ENCODE measurements at places on chromosomes 1 and 21.

- DNase-seq, result no peak
Observed at GRCh38 chr1:47687631-47688460, 250.0 kb downstream of the FOXD2 start.

DNA sequence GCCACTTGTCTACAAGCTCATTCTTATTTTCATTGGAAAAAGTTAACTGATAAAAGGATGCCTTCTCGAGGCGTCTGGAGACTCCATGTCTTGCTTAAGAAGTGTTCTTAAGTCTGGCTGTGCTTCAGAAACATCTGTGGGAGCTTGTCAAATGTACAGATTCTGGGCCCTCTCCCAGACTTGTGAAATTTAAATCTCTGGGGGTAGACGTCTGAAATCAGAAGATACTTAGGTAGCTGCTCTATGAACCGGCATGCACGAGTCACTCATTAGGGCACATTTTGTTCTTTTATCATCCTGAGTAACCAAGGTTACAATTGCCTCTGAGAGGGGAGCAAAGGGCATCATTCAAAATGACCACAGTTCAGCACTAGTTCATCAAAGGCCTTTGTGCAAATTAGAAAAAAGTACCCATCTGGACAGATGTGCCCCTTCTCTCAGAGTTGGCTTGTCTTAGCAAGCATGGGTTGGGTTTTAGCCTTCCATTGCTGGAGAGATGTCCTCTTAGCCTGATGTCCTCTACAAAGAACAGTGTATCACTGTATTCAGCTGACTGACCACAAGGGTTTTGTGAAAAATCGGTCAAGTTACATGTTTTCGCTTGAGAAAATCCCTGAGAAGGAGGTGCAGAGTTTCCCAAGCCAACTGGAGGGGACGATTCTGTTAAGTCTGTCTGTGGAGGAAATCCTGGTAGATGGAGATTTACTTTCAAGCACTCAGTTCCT lies 156.9 kb downstream of the ASTN1 start:
- no peak for DNase-seq

GRCh38 chr1:240608707-240609106 lies 3.2 kb downstream of the GREM2 start:
- DNase-seq, result no peak

DNA sequence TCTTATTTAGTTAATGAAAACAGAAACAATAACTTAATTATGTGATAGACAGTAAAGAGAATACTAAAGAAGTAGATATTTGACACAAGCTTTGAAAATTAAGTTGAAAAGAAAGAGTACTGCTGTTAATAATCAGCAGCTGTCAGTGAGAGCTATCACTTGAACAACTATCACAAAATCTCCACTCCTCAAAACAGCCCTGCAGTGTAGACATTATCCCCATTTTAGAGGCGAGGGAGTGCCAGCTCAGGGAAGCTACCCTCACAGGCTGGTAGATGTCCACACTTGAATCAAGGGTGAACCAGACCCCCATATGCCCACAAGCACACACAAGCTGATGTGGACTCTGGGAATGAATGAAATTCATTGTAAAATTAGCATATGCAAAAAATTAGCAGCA lies 248.8 kb downstream of the RHOU start:
- no peak for DNase-seq

DNA sequence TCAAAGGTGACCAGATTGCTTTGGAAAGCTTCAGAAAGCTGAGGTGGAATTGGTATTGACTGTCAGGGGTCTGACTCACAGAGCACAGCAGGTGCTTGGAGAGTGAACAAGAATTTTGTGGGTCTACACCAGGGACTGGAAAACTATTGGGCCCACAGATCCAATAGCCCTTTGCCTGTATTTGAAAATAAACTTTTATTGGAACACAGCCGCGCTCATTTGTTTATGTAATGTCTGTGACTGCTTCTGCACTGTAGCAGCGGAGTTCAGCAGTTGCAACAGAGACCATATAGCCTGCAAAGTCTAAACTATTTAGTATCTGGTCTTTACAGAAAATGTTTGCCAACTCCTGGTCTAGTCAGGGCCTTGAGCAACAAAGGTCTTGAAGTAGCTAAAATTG lies 315.6 kb downstream of the NFIA start:
- no peak for DNase-seq

DNA sequence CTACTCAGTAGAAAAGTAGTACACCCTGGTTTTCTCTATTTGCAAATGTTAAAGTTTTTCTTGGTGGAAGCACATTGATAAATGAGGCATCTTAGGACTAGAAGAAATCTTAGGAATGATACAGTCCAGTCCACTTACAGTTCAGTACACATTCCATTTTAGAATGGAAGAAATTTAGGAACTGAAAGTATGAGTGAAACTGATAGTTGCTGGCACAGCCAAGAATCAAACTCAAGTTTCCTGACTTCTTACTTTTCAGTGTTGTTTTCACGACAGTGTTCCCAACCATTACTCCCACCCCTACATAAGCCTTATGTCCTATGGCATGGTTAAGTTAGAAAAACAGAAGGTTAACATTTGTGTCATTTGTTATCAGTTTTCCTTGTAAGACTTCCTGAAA lies 258.5 kb downstream of the BACH1 start:
- DNase-seq, result no peak

- no peak for DNase-seq
Observed at GRCh38 chr1:114178936-114179335, 25.3 kb upstream of the SYT6 start.

DNA sequence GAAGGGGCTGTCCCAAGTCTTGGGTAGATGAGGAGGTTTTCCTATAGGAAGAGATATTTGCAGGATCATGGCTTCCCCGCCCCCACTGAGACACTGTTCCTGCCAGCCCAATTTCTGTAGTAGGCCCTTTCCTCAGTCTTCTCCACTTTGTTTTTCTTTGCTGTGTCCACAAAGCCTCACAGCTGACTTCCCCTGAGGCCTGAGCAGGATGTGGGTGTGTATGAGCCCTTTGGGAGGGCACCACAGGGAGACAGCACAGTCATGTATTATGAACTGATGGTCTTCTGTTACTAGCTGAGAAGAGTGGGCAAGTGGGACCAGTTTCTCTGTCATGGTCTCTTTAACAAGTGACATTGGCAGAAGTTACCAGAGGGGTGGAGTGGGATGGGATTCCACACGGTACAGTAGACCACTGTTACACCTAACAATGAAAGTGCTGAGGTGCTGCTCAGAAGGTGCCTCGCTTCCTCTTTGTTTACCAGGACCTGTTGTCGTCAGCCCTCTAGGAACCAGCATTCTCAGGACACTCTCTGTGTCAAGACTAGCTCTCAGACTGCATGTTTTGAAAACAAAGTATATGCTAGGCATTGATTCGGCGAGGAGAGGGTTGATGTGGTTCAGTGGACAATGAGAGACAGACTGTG lies 253.8 kb upstream of the HOOK1 start:
- no peak for DNase-seq

DNA sequence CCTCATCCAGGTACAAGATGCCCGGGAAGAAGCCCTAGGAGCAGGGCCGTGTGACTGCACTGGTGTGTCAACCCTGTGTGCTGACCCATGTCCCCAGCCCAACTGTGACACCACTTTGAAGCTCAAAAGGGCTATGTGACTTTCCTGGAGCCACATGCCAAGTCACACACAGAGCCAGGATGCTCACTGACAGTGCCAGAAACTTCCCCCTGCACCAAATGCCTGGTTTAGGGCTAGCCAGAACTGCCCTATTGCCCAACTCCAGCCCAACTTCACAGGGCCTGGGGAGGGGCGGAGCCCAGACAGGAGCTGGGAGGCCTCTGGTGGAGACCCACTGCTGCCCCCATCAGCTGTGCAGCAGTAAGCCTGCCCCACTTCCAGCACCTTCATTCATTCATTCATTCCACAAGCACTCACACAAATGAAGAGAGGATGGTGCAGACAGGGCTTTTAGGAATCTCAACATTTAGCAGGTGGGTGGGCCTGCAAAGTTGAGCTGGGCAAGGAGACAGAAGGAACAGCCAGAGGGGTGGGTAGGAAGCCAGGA lies 36.7 kb downstream of the KCNQ4 start:
- DNase-seq, result no peak

DNA sequence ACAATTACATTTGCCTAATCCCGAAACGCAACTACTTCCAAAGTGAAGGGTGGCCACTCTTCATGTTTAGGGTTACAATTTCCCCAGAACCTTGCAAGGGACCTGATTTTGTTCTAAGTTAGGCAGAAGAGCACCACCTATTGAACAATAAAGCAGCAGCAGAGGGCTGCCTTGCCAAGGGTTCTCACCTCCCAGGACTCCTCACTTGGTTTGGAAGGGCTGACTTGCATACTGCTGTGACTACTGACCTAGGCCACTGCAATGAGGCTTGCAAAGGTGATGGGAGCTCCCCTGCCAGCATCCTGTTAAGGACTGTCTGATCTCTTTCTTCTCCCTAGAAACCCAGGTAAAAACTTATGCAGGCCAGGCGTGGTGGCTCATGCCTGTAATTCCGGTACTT lies 14.2 kb downstream of the MTOR start:
- DNase-seq, result no peak

DNA sequence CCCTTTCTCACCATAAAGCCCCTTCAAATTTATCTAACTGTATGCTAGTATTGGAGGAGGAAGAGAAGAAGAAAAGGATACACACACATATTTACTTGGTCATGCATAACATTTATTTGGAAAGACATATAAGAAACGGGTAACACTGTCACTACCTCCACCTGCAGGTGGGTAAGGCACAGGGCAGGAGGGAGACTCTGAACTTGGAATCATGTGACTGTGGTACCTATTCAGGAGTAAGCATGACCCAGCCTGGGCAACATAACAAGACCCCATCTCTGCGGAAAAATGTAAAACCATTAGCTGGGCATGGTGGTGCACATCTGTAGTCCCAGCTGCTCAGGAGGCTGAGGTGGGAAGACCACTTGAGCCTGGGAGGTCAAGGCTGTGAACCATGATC lies 1.4 kb upstream of the PADI6 start:
- no peak for DNase-seq

DNA sequence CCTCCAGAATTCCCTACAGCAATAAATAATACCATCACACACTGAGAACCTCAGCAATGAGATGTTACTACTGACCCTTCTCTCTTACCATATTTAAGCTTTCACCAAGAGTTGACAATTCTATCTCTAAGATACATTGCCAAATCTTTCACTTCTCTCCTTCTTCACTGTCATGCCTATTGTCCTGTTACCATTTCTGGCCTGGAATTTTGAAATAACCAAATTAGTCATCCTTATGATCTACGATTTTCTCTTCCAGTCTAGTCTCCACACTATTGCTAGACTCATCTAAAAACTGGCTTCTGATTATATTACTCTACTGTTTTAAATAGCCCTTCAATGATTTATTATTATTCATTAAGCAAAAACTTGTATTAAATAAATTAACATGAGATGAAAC lies 656.1 kb upstream of the ADGRL4 start:
- no peak for DNase-seq

DNA sequence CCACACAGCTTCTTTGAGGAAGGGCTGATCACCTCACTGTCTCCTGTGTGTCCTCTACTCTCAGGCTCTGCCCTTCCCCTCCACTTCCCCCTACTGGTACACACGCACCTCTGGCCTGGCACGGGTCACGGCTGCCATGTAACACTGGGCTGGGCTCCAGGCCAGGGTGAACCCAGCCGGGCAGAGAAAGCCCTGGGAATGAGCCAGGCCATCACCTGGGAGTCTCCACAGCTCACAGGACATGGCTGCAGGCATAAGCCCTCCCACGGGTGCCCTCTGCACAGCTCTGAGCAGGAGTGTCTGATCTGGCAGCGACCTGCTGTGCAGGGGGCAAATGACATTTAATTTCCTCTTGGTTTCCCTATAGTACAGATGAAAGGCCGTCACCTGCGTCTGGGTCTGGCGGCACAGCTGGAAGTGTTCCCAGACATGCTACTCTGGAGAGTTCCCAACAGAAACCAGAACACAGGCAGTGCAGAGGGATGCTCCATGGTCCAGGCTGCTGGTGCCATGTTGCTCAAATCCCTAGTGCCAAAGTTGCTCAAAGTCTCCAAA lies 61.2 kb downstream of the ERI3 start:
- no peak for DNase-seq

DNA sequence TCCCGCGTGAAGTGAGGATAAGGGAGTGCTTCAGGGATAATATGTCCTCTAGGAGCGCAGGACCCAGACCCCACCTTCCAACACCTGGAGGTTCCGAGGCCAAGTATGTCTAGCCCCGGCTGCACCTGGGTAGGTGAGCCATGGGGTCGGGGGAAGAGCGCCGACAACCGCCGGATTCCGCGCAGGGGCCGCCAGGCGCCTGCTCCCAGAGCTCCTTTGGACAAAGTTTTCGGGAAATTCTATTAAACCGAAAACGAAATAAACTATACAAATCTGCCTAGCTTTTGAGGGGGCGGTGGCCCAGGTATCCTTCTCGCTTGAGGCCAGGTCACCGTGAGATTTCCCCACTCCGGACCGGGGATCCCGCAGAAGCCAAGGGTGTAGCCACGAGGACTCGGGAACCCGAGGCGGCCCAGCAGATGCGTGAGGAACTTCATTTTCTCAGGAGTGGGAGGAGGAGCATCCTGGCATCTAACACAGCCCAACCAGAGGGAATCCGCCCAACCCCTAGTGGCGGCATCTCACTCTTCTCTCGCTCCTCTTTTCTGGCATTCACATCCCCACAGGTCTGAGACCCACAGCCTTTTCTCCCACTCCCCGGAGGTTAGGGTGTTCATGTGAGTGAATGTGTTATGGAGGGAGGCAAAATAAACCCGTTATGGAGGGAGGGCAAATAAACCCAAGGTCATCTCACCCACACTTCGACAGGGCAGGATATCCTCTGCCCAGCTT lies 2.3 kb upstream of the DMRTA2 start:
- no peak for DNase-seq

- DNase-seq, result no peak
Observed at GRCh38 chr1:219701476-219701875, 88.6 kb upstream of the ZC3H11B start.

DNA sequence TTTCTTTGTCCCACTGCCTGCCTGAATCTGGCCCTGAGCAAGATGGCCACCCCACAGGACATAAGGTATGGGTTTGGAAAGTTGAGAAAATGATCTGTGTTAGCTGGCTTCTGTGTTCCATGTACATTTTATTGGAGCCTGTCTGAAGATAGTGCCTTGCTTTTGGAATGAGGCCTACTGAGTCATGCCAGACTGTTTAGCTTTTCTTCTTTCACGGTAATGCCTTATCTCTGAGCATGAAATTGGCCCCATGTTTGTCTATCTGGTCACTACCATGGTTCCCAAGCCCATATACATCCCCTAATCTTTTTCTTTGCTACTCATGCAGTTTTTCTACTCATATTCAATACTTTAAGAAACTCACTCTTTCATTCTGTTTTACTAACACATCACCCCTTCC lies 85.1 kb upstream of the LMO4 start:
- no peak for DNase-seq
